ENCODE measurements at places on chromosomes 16 and 17. TPM values are rescaled to one million over a fixed set of nuclear protein-coding genes. Genes with fewer than 3 reads are reported as not detected.

CD68 gene
- total RNA-seq = 40.6 TPM

SDR42E1 gene
- 1.3 TPM for total RNA-seq

TOM1L1 gene
- total RNA-seq = 39.8 TPM

RPA1 gene
- total RNA-seq = 80.6 TPM

TNFSF13 gene
- 0.51 TPM for total RNA-seq

CMIP gene
- 81.3 TPM for total RNA-seq

TMEM132E gene
- not detected for total RNA-seq

IL32 gene
- total RNA-seq = 17.7 TPM

TBC1D3 gene
- not detected for total RNA-seq

DNAI2 gene
- total RNA-seq = not detected

MPP3 gene
- 19.4 TPM for total RNA-seq

PRAC2 gene
- not detected for total RNA-seq

CSH2 gene
- total RNA-seq = not detected

LPO gene
- not detected for total RNA-seq
